ENCODE measurements at places on chromosomes 2 and 18.
A peak's percentile ranks its signal among the peaks of the same experiment; 100 is the strongest.

- H3K36me3 ChIP-seq, result no peaks in the 10 kb centered on the region
- H3K4me3 ChIP-seq, result no peak overlapping the region
- no peak for DNase-seq
- H3K4me1 ChIP-seq, result no peaks in the 10 kb centered on the region
- H3K27ac ChIP-seq, result no peak overlapping the region
Measured at GRCh38 chr18:25256439-25256838, 95.5 kb downstream of the ZNF521 start.

DNA sequence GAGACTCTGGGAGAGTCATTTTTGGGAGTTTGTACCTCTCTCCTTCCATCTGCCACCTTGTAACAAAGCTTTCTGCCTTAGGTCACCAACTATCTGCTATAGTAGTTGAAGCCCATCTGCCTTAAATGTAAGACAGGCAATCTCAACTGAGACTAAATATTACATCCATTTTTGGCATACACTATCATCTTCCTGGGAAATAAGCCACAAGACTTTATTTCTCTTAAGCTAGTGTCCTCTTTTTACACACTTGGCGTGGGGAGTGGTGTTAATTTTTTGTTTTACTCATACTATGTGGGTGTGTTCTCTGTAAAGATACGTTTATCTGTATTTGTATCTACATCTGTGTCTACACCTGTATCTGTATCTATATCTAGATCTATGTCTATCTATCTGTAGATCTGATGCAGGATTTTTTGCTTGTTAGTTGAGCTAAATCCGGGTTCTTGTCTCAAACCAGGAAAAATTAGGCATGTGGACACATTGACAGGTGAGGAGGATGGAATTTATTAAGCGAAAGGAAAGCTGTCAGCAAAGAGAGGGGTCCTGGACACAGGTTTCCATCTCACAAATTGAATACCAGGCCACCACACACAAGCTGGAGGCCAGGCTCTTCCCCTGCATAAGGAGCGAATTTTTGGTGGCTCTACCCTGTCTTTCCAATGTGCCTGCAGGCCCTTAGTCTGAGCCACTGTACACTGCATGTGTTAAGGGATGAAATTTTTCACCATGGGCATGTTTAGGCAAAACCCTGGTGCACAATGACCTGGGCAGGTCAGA is 64.8 kb upstream of the RND3 start:
- no peak overlapping the region for H3K27ac ChIP-seq
- H3K4me3 ChIP-seq, result no peak overlapping the region
- no peak for DNase-seq
- H3K4me1 ChIP-seq, result no peaks in the 10 kb centered on the region
- no peaks in the 10 kb centered on the region for H3K36me3 ChIP-seq

DNA sequence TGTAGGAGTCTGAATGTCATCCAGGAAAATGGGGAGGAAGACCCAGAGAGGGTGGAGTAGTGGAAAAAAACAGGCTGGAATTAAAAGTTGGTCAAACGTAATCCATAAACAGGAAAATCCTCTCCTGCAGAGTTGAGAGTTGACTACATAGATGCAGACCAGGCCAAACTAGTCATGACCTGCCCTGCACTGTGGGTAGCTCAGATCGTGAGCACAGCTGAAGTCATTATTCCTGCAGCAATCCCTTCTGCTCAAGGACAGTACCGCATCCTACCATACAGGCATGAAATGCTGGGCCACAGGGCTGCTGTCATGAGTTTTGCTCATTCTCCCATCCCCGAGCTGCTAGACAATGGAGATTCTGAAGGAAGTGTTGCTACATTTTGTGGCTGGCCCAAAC is 352.2 kb downstream of the EN1 start:
- H3K36me3 ChIP-seq, result no peaks in the 10 kb centered on the region
- H3K27me3 ChIP-seq, result no peaks in the 10 kb centered on the region
- H3K27ac ChIP-seq, result no peak overlapping the region

DNA sequence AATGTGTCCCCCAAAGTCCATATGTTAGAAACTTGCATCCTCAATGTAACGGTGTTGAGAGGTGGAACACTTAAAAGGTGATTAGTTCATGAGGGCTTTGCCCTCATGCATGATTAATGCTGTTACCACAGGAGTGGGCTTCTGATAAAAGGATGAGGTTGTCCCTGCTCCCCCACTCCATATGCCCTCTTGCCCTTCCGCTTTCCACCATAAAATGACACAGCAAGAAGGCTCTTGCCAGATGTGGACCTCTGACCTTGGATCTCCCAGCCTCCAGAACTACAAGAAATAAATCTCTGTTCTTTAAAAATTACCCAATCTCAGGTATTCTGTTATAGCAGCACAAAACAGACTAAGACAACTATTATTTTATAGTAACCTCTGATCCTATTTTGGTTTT is 412.1 kb downstream of the NBAS start:
- no peak for DNase-seq
- H3K27me3 ChIP-seq, result no peaks in the 10 kb centered on the region
- H3K36me3 ChIP-seq, result no peaks in the 10 kb centered on the region
- H3K4me1 ChIP-seq, result no peaks in the 10 kb centered on the region
- H3K27ac ChIP-seq, result no peak overlapping the region

GRCh38 chr18:13165636-13166423 is 52.7 kb upstream of the LDLRAD4 start:
- H3K27me3 ChIP-seq, result no peaks in the 10 kb centered on the region
- no peaks in the 10 kb centered on the region for H3K36me3 ChIP-seq
- no peak for DNase-seq
- no peak overlapping the region for H3K4me3 ChIP-seq
- H3K27ac ChIP-seq, result no peak overlapping the region
- H3K4me1 ChIP-seq, result no peaks in the 10 kb centered on the region

GRCh38 chr18:24913507-24914170 is 438.3 kb downstream of the ZNF521 start:
- DNase-seq, result no peak
- no peaks in the 10 kb centered on the region for H3K36me3 ChIP-seq
- H3K27ac ChIP-seq, result no peak overlapping the region

DNA sequence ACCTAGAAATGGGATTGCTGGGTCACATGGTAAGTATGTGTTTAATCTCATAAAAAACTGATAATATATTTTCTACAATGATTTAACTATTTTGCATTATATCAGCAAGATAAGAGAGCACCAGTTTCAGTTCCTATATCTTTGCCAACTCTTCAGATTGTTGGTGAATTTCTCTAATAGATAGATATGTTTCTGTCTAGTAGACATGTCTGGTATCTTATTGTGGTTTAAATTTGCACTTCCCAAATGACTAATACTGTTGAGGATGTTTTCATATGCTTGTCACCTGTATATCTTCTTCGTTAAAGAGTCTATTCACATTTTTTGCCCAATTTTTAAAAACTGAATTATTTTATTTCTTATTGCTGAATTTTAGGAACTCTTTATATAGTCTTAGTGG is 113.8 kb upstream of the UXS1 start:
- DNase-seq, result no peak
- no peaks in the 10 kb centered on the region for H3K36me3 ChIP-seq
- H3K27ac ChIP-seq, result no peak overlapping the region
- no peaks in the 10 kb centered on the region for H3K4me1 ChIP-seq
- H3K4me3 ChIP-seq, result no peak overlapping the region

GRCh38 chr2:65056215-65057053 is at the start of gene CEP68:
CEP68 (plus strand) TSS chr2:65056416; CDS start chr2:65069445, 13,029 bp downstream.
- no peaks in the 10 kb centered on the region for H3K36me3 ChIP-seq
- H3K4me1 ChIP-seq, result peaks cover 46% of the 10 kb centered on the region
- H3K27me3 ChIP-seq, result no peaks in the 10 kb centered on the region
- peak; percentile 90 for DNase-seq
- H3K4me3 ChIP-seq, result peak within 1 kb of the TSS; percentile 74
- H3K27ac ChIP-seq, result peak within 1 kb of the TSS; percentile 63

GRCh38 chr18:32802591-32803451 is 30.0 kb upstream of the KLHL14 start:
- H3K27ac ChIP-seq, result no peak overlapping the region
- H3K4me3 ChIP-seq, result no peak overlapping the region
- DNase-seq, result no peak
- peaks cover 5% of the 10 kb centered on the region for H3K4me1 ChIP-seq

- peaks cover 45% of the 10 kb centered on the region for H3K4me1 ChIP-seq
- DNase-seq, result peak; percentile 84
- peak overlapping the region; percentile 75 for H3K27ac ChIP-seq
- H3K27me3 ChIP-seq, result no peaks in the 10 kb centered on the region
Measured at GRCh38 chr2:197258580-197258979, 52.0 kb downstream of the ANKRD44 start.

- H3K4me3 ChIP-seq, result no peak overlapping the region
- H3K27me3 ChIP-seq, result no peaks in the 10 kb centered on the region
- no peaks in the 10 kb centered on the region for H3K36me3 ChIP-seq
- no peaks in the 10 kb centered on the region for H3K4me1 ChIP-seq
- H3K27ac ChIP-seq, result no peak overlapping the region
Measured at GRCh38 chr18:40108596-40108995, 1846.4 kb upstream of the PIK3C3 start.

DNA sequence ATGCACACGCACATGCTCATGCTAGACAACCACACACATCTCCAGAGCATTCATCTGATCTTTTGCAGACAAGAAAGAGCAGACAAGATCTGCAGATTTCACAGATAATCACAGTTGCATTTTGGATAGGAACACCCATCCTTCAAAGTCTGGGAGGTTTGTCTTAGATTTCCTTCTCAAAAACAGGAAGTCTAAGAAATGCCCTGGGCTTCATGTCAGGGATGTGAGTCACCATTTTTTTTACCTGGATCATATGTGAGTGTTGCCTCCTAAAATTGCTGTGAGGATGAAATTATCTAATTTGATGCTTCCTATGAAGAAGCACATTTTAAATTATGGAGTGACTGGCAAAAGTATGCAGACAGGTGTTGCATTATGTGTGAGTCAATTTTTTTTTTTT is 46.1 kb downstream of the SRD5A2 start:
- no peak overlapping the region for H3K4me3 ChIP-seq
- DNase-seq, result no peak
- H3K27ac ChIP-seq, result no peak overlapping the region
- H3K4me1 ChIP-seq, result no peaks in the 10 kb centered on the region

- no peak overlapping the region for H3K27ac ChIP-seq
- H3K36me3 ChIP-seq, result no peaks in the 10 kb centered on the region
- peaks cover 2% of the 10 kb centered on the region for H3K27me3 ChIP-seq
- no peak for DNase-seq
- no peak overlapping the region for H3K4me3 ChIP-seq
Measured at GRCh38 chr2:208511573-208511972, 105.0 kb downstream of the PTH2R start.

GRCh38 chr18:23812546-23813440 is 123.5 kb downstream of the LAMA3 start:
- H3K36me3 ChIP-seq, result no peaks in the 10 kb centered on the region
- peaks cover 15% of the 10 kb centered on the region for H3K4me1 ChIP-seq
- no peaks in the 10 kb centered on the region for H3K27me3 ChIP-seq
- no peak overlapping the region for H3K27ac ChIP-seq

DNA sequence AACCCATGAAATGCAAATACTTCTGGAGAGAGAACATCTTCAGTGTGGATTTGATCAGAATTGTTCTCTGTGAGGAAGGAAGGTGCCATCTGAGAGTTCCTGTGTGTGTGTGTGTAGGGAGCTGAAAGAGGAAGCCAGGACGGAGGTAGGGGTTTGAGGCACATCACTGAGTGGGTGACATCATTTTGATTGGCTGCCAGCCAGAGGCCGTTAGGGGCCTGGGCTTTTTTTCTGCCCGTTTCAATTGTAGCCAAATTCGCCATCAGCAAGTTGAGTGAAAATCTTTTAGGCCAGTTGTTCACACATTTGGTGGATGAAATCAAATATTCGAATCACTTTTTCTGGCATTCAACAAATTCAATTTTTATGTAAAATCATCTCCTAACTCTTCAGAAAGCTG is 48.9 kb downstream of the TSN start:
- H3K27ac ChIP-seq, result no peak overlapping the region
- peak; percentile 45 for DNase-seq
- peaks cover 18% of the 10 kb centered on the region for H3K4me1 ChIP-seq

- H3K4me3 ChIP-seq, result no peak overlapping the region
- DNase-seq, result no peak
- H3K27ac ChIP-seq, result no peak overlapping the region
- no peaks in the 10 kb centered on the region for H3K4me1 ChIP-seq
Measured at GRCh38 chr2:20343128-20343527, 7.5 kb downstream of the PUM2 start.

DNA sequence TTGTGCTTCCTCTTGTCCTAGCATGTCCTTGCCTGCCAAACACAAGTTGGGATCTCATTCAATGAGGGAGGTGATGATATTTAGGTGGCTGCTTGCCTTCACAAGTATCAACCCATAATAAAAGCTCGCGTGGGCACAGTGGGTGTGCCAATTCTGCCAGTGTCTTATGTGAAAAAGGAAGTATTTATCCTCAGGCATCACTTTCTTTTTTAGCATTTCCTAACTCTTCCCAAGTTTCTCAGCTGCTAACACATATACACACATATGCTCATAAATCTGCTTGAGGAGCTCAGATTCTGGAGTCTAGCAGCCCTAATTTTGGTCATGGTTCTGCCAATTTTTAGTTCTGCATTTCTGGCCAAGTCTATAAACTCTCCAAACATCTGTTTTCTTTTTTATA is 319.5 kb upstream of the HNMT start:
- no peak overlapping the region for H3K27ac ChIP-seq
- H3K27me3 ChIP-seq, result no peaks in the 10 kb centered on the region
- H3K36me3 ChIP-seq, result no peaks in the 10 kb centered on the region
- no peak for DNase-seq
- H3K4me1 ChIP-seq, result no peaks in the 10 kb centered on the region
- H3K4me3 ChIP-seq, result no peak overlapping the region

GRCh38 chr2:39991298-39991697 is 212.2 kb upstream of the THUMPD2 start:
- H3K27ac ChIP-seq, result no peak overlapping the region
- no peaks in the 10 kb centered on the region for H3K27me3 ChIP-seq
- DNase-seq, result no peak
- H3K4me3 ChIP-seq, result no peak overlapping the region

DNA sequence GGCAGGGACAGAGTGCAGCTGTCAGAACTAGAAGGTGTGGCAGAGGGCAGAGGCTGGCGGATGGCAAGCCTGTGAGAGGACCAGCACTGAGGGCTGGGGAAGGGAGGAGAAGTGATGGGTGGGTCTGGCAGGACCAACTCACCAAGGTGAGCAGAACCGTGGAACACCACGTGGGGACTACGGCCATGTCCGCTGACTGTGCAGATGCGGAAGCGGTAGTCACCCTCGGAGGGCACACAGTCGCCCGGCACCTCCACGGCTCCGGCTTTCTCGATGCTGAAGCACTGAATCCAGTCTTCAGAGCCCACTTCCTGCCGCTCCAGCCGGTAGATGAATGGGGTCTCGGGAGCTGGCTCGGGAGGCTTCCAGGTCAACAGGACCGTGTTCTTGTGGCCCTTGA is 4.2 kb downstream of the OBSL1 start:
- no peaks in the 10 kb centered on the region for H3K36me3 ChIP-seq
- DNase-seq, result no peak
- H3K27ac ChIP-seq, result no peak overlapping the region
- H3K27me3 ChIP-seq, result peaks cover 4% of the 10 kb centered on the region
- no peaks in the 10 kb centered on the region for H3K4me1 ChIP-seq
- no peak overlapping the region for H3K4me3 ChIP-seq

All from GM12878 (cell line).